Suppressor macrophage treated with lipopolysaccharide for 4 hours (primary cell): ENCODE measurements at places on chromosomes 13 and 19.

DNA sequence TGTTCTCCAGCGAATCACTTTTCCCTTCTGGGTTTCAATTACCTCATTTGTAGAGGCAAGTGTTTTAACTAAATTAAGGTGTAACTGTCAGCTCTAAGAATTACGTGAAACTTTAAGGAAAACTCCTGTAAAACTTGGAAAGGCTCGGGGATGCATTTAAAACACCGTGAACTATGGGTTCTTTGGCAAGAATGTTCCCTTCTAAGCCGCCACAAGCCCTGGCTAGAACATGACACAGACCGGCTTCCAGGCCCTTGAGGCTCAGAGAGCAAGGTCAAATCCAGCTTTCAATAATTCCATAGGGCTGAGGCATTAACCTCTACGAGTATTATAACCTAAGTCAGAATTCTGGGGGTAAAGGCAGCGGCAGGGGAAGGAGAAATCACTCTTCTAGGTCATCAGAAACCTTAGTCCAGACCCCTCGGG is 685 bp downstream of the VWA8 start:
- DNase-seq, result no peak

- DNase-seq, result peak; percentile 60
Observed at GRCh38 chr19:42165146-42165545, 32.9 kb upstream of the POU2F2 start.

DNA sequence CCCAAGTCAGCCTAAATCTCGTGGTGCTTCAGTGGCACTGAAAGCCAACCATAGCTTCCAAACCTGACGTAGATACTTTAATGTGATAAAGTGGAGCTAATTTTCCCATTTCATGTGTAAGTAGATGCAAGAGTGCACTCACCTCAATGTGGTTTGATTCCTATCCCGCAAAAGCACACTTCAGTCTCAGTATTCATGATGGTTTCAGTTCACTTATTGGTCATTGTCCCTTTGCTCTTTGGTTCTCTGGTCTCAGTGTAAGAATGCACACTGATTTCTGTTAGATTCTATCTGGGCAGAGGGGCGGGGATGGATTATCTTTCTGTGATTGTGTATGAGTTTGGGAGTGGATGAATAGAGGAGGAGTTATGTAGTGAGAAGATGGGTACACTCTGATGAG is 340.6 kb downstream of the KCNRG start:
- DNase-seq, result no peak

GRCh38 chr19:15453091-15453578 is 3.4 kb upstream of the WIZ start:
- no peak for DNase-seq

DNA sequence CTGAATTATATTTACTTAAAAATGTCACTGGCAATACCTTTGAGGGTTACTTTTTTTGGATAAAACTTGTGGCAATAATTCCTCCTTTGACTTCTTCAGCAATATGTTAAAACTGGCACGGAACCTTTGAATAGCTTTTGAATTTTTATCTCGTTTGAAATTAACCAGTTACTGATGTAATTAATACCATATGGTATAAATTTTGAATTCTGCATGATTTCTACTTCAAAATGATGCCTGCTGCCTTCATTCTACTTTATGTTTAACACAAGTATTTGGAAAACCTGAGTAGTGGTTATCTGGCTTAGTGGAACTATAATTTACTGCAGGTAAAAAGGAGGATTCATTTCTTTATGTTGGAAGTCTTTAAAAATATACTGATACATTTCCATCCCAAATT is 85.3 kb downstream of the LRCH1 start:
- no peak for DNase-seq

DNA sequence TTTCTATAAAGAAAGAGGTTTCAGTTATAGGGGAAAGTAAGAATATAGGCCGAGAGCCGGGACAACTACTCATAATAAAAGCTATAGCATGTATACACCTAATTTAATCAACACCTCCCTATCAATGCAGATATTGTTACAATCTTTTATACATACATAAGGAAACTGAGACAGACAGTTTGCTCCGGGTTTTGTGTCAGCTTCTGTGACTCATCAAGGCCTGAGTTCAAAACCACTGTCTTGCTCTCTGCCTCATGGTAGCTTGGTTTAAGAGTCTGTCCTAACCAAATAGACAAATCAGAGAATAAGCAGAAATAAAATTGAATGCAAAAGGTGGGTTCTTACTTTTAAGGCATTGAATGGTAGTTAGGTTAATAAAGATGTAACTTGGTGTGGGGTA is 222.9 kb downstream of the GGACT start:
- DNase-seq, result no peak

- no peak for DNase-seq
Observed at GRCh38 chr19:49498475-49498874, 2.2 kb downstream of the RPS11 start.

- DNase-seq, result peak; percentile 79
Observed at GRCh38 chr19:13840305-13841085, 36.4 kb upstream of the NANOS3 start.

DNA sequence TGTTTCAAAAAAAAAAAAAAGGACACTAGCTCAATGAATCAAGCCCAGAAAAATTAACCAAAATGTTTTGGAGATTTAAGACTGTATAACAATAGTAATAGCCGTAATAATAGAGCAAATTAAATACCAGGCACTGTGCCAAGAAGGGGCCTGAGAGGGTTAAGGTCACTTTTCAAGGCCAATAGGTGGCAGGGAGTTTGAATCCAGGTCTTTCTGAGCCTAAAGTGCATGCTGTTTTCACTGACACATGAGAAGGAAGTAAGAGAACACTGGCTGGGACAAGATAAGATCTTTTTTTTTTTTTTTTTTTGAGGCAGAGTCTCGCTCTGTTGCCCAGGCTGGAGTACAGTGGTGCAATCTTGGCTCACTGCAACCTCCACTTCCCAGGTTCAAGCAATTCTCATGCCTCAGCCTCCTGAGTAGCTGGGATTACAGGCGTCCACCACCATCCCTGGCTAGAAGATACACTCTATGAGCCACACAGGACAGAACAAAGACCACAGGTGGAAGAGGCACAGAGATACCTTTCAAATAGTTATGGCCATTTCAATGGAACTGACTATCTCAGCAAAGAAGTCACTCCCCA is 7.7 kb downstream of the FFAR2 start:
- no peak for DNase-seq

GRCh38 chr13:46804391-46804815 is 7.4 kb upstream of the ESD start:
- DNase-seq, result no peak

DNA sequence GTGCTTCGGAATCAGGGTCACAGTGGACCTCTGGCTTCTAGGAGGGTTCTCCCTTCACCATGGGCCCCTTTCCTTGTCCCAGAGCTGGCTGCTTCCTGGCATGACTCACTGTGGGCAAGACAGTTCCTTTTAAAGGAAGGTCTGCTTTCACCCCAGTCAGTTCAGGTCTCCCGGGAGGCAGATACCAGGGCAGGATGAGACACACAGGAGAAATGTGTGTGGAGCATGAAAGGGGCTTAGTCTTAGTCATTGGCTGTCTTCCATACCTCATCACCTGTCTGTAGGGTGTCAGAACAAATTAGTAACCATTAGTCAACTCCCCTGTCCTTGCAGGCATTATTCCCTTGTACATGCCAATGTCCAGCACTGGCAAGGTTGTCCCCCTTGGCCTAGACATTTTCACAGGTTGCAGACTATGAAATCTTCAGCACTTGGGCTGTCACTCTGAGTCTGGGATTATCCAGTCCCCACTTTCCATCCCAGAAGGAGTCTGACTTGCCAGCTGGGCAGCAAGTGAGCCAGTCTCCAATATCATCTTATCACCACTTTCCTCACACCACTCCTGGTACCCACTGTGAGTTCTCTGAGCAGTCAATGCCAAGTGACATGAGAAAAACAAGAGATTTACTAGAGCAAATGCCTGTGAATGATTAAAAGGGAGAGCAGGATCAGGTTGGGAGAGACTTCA is 76.8 kb upstream of the MEDAG start:
- DNase-seq, result peak; percentile 14

DNA sequence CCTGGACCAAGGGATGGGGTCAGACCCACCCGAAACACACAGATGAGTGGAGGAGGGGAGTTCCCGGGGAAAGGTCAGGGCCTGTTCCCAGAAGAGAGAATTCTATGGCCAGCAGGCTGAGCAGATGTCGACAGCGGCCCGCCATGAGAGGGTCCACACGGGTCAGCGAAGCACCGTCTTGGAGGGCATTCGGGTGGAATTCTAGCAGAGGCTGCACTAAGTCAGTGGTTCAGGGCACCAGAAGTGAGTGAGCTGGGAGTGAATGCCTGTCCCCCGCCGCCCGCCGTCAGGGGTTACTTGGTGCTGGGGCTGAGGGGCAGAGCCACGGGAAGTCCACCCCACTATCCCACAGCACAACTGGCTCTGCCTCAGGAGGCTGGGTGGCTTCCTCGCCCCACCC is 96.2 kb upstream of the VSTM2B start:
- no peak for DNase-seq

GRCh38 chr13:103539265-103539664 is 473.0 kb upstream of the SLC10A2 start:
- no peak for DNase-seq

DNA sequence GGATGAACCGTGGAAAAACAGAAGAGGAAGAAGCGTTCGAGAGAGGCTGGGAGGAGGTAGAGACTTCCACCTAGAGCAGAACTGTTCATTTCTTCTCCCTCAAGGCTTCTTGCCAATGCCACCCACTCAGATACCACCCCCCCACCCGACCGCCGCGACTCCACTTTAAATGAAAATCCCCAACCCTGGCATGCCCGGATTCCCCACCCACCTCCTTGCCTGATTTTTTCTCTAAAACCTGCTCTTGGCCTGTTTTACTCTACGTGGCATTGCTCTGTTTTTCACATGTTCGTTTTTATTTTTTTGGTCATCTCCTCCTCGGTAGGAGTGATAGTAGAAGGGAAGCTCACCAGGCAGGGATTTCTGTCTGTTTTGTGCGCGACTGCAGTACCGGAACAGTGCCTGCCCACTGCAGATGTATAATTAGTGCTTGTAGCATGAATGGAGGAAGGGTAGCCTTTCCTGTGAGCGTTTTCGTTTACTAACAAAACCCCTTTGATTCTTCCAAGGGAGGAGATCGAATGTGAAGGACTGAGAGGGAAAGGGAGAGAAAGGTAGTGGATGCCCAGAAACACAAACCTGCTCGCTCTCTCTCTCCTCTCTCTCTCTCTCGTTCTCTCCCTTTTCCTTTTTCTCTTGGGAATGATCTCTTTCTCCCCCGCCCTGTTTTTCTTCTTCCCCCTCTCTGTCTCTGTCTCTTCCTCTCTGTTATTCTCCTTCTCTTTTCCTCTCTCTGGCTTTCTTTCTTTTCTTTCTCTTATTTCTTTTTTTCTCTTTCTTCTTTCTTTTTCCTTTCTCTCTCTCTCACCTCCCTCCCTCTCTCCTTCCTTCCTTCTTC is 2.2 kb downstream of the CD70 start:
- peak; percentile 50 for DNase-seq

DNA sequence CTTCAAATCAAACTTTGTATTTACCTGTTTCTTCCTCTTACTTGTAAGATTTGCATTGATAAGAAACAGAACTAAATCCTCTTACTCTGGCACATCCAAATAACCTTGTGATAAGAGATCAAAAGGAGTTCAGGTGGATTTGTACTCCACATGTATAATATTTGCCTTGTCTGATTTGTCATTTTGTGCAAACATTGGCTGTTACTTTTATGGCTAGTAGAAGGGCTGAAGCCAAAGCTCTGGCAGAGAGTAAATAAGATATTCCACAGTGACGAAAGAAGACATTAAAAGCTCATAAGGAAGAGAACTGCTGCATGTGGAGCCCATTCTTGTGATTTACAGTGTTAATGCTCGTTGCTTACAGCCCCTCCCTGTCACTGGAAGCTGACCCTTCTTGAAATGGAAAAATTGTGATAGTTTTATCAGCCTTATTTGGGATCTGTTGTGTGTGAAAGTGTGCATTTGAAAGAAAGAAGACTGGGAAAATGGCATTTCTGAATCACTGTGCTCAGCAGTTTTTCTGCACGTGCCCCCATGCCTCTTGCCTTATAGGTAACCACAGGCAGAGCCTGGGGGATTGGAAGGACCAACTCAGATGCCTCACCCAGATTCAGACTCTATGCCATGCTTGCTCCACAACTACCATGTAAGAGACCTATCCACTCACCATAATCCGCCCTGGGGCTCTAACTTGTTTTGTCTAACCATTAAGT is 68.2 kb downstream of the OXGR1 start:
- DNase-seq, result no peak

- peak; percentile 17 for DNase-seq
Observed at GRCh38 chr13:26255691-26256277, 1.9 kb downstream of the CDK8 start.

GRCh38 chr13:74256969-74257368 is 122.8 kb upstream of the KLF12 start:
- no peak for DNase-seq

DNA sequence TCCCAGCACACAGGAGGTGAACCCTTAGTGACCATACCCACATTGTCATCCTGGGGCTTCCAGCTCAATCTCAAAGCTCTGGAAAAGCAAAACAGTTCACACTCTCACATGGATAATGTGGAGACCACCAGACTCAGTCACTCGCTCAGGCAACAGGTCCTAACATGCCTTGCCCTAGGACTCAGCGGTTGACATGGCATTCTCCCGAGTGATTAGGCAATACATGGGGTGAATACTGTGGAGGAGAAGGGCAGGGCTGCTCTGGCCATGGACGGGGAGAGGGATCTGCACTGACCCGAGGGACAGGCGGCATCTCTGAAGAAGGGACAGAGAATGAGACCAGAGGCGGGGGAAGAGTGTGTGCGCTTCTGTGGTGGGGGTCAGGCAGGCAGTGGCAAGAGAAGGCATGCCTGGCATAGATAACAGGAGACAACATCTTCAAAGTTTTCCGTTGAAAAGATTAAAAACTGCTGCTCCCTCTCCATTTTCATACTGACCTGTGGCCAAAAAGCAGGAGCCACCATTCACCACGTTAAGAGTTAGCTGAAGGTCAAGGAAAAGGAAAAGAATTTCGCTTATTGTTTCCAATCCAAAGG is 44.5 kb upstream of the EPHX3 start:
- no peak for DNase-seq
